ENCODE measurements at places on chromosomes 12 and 14. TPM values are rescaled to one million over a fixed set of nuclear protein-coding genes. Genes with fewer than 3 reads are reported as not detected.

Gene CFL2
- polyA plus RNA-seq: 45.9 TPM

- DNase-seq: no peak
Observed at GRCh38 chr14:33956640-33957039, 5.8 kb upstream of the EGLN3 start.

Gene TCHP
- 25.7 TPM for polyA plus RNA-seq

Gene PLEKHD1
- polyA plus RNA-seq: 0.18 TPM

DNA sequence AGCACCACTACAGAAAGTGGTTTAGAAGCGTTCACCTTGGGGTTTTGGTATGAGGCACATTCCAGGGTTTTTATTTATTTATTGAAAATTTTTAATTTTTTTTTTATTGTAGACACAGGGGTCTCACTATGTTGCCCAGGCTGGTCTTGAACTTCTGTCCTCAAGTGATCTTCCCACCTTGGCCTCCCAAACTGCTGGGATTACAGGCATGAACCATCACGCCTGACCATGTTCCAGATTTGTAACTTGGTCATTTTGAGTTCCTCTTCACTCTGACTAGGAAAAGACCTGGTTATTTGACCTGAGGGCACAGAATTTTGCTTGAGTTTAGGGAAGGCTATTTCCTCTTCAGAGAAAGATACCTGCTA, 3.1 kb downstream of the MLEC start:
- no peak for DNase-seq

GRCh38 chr14:101705733-101706508, 55.6 kb upstream of the PPP2R5C start:
- peak; percentile 93 for DNase-seq

DNA sequence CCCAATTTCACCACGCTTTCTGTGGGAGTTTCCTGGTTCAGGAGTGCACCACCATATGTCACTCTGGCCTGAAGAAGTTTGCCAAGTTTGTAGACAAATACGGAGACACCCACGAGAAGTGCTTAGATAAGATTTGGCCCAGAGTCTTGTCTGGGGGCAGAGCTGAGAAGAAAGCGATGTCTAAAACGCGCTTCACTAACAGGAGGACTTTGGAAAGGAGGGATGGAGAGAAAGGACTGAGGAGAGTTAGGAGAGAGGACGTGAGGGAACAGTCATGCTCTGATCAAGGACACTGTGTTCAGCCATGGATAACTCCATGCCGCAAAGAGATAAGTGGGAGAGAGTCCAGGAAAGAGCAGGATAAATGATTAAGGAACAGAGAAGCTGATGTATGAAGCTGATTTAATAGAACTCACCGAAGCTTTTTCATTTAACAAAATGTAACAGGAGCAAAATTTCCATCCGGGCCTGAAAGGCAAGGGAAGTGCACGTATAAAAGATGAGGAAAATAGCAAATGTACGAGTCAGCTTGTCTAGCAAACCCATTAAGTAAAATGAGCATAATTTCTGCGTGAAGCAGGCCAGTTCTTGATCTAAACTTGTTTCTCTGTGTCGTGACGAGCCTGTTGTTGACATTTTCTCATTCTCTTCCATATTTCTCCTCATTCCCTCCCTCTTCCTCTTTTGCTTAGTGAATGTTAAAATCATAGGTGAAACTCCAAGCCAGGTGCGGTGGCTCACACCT, 23.4 kb upstream of the MAP3K9 start:
- DNase-seq: no peak

- DNase-seq: no peak
Observed at GRCh38 chr14:105082703-105083102, 17.5 kb upstream of the GPR132 start.

GRCh38 chr12:57156701-57157403, 9.4 kb upstream of the LRP1-AS start:
- no peak for DNase-seq

DNA sequence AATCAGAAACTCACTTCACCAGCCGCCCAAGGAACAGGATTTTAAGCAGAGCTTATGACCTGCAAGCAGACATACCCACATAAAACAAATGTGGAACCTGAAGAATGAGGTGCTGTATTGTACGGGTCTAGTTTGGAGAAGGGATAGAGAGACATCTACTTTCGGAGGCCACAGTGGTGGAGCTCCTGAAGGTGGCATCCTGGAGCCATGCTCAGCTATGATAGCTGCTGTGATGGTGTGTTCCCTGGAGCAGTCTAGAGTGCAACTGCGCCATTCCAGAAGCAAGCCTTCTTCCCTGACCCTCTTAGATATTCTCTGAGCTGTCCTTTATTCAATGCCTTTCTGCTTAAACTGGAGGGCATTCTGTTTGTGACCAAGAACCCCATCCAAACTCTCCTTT, 402.6 kb downstream of the FUT8 start:
- DNase-seq: no peak

DNA sequence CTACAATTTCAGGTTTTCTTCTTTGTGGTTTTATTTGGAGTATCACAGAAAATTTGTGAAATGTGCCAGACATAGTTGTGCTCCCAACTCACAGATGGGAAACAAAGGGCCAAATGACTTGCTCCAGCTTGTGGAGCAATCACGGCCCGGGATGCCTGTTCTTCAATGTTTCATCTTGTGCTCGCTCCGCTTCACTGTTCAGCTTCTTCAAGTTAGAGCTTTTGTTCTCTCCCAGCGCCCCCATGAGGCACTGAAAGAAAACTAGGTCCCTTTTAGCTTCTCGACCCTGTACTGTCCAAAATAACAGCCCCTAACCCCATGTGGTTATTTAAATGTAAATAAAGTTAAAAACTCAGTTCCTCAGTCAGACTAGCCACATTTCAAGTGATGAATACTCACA, 187.9 kb upstream of the STXBP6 start:
- DNase-seq: peak; percentile 33

DNA sequence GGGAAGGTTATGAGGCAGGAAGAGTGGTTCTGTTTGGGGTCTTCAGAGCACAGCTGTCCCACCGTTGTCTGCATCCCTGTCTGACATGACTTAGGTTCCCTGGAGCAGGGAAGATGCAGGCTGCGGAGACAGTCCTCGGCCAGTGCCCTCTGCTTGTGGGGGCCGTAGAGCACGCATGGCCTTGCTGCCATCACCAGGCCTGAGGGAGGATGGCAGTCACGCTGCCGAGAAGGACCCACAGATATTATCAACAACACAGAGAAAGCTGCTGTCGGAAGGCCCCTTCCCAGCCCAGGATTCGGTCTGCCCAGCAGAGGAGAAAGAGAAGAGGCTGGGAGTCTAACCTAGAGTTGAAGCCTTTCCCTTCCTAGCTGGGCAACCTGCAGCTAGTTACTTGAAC, 35.0 kb downstream of the ERH start:
- DNase-seq: no peak

Gene TFCP2
- 54.3 TPM for polyA plus RNA-seq

Gene TMBIM6
- 460 TPM for polyA plus RNA-seq

DNA sequence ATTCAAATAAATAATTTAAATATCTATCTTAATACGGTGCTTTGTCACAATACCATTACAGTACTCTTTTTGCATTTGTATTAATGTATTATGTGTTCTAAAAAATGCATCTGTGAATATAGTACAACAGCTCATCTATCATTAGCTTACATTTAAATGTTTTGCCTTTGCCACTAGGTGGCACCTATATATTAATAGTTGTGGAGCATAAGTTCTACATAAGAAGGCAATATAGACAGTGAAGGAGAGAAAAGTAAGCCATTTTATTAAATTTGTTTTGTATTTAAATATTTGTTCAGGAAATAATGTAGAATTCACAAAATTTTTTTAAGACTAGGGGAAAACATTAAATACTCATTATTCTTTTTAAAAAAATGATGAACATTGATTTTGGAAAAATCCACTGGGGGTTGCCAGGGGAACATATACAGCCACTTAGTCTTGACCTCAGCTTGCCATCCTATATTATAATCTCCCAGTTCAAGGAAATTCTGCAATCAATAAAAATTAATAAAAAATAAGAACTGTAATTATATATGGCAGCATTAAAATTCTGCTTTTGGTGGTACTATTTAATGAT, 9.8 kb downstream of the CCER1 start:
- no peak for DNase-seq

GRCh38 chr12:65536876-65537681, 258.6 kb downstream of the MSRB3 start:
- no peak for DNase-seq

Gene LRP1
- polyA plus RNA-seq: 149 TPM

Gene TSPAN11
- 11.6 TPM for polyA plus RNA-seq

Gene FAM90A1
- polyA plus RNA-seq: 3.2 TPM

Gene CFAP54
- polyA plus RNA-seq: 2.0 TPM
